ENCODE measurements at places on chromosomes 7 and 10. TPM values are rescaled to one million over a fixed set of nuclear protein-coding genes. Genes with fewer than 3 reads are reported as not detected.
A peak's percentile ranks its signal among the peaks of the same experiment; 100 is the strongest.

- no peaks in the 10 kb centered on the region for H3K4me1 ChIP-seq
- no peak for DNase-seq
- H3K27ac ChIP-seq = no peak overlapping the region
- no peaks in the 10 kb centered on the region for H3K36me3 ChIP-seq
Measured at GRCh38 chr7:17153536-17153935, 144.9 kb upstream of the AHR start.

DNA sequence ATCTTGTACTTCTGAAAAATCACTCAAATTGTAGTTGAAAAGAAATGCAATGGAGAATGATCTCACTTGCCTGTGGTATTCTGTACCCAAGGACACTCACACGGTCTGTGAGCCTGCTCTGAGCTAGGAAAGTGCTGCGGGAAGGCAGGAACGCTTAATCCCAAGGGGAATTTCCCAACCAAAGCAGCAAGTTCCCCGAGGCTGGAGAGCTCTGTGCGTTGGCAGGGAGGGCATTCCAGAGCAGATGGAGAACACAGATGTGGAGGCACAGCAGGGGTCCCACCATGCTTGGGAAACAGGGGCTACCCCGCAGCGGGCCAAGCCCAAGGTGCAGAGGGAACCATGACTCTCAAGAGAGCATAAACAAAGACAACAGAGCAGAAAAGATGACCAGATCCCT, 13.6 kb downstream of the SVIL start:
- no peak overlapping the region for H3K4me3 ChIP-seq
- peak; percentile 62 for DNase-seq
- peaks cover 26% of the 10 kb centered on the region for H3K4me1 ChIP-seq
- H3K27ac ChIP-seq = peak overlapping the region; percentile 23

GRCh38 chr10:777913-778479, 88.5 kb upstream of the DIP2C start:
- no peak overlapping the region for H3K27ac ChIP-seq
- H3K4me1 ChIP-seq = no peaks in the 10 kb centered on the region
- H3K4me3 ChIP-seq = no peak overlapping the region
- H3K27me3 ChIP-seq = no peaks in the 10 kb centered on the region
- no peaks in the 10 kb centered on the region for H3K36me3 ChIP-seq
- DNase-seq = no peak

GRCh38 chr10:12337453-12338372, 11.6 kb upstream of the CAMK1D start:
- H3K4me3 ChIP-seq = no peak overlapping the region
- H3K4me1 ChIP-seq = peaks cover 5% of the 10 kb centered on the region
- H3K36me3 ChIP-seq = no peaks in the 10 kb centered on the region
- no peaks in the 10 kb centered on the region for H3K27me3 ChIP-seq
- no peak for DNase-seq
- no peak overlapping the region for H3K27ac ChIP-seq

GRCh38 chr7:143936087-143937009, 1.3 kb downstream of the OR2F2 start:
- H3K4me1 ChIP-seq = no peaks in the 10 kb centered on the region
- H3K4me3 ChIP-seq = no peak overlapping the region
- no peaks in the 10 kb centered on the region for H3K27me3 ChIP-seq

- no peak for DNase-seq
- H3K4me3 ChIP-seq = no peak overlapping the region
- H3K4me1 ChIP-seq = peaks cover 5% of the 10 kb centered on the region
- H3K27ac ChIP-seq = peak overlapping the region; percentile 96
- H3K27me3 ChIP-seq = no peaks in the 10 kb centered on the region
Measured at GRCh38 chr7:42886893-42887505, 24.9 kb downstream of the C7orf25 start.

GRCh38 chr7:11513460-11513859, 318.5 kb downstream of the THSD7A start:
- no peak overlapping the region for H3K4me3 ChIP-seq
- DNase-seq = no peak
- H3K27ac ChIP-seq = no peak overlapping the region
- H3K4me1 ChIP-seq = no peaks in the 10 kb centered on the region

DNA sequence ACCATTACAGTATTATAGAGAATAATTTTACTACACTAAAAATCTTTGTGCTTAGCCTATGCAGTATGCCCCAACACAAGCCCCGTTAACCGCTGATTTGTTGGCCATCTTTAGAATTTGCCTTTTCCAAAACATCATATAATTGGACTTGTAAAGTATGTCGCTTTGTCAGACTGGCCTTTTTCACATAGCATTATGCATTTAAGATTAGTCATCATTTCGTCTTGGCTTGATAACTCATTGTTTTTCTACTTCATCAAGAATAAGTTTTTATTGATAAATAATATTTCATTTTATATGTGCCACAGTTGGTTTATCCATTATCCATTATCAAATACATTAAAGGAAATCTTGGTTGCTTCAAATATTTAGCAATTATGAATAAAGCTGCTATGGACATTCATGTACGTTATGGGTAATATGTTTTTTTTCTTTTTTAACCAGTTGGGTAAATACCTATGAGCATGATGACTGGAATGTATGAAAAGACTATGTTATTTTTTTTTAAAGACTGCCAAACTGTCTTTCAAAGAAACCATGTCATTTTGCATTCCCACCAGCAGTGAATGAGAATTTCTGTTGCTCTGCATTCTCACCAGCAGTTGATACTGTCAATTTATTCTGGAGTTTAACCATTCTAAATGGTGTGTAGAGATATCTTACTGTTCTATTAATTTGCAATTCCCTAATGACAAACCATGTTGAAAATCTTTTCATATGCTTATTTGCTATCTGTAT, 273.1 kb upstream of the KCND2 start:
- no peak for DNase-seq
- no peaks in the 10 kb centered on the region for H3K4me1 ChIP-seq
- H3K4me3 ChIP-seq = no peak overlapping the region
- no peaks in the 10 kb centered on the region for H3K27me3 ChIP-seq
- no peaks in the 10 kb centered on the region for H3K36me3 ChIP-seq

DNA sequence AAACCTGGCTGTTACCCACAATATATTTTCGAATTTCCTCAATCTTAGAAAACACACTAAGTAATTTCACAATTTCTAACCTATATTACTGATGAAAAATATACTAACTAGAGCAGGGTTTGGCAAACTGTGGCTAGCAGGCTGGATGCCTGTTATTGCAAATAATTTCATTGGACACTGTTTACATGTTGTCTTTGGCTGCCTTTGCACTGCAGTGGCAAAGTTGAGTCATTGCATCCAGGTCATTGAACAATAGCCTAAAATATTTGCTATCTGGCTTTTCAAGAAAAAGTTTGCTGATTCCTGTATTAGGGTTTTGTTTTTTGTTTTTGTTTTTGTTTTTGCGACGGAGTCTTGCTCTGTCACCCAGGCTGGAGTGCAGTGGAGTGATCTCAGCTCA, 47.2 kb downstream of the KIF11 start:
- H3K4me1 ChIP-seq = no peaks in the 10 kb centered on the region
- H3K27ac ChIP-seq = no peak overlapping the region
- no peaks in the 10 kb centered on the region for H3K36me3 ChIP-seq
- H3K4me3 ChIP-seq = no peak overlapping the region
- no peaks in the 10 kb centered on the region for H3K27me3 ChIP-seq

DNA sequence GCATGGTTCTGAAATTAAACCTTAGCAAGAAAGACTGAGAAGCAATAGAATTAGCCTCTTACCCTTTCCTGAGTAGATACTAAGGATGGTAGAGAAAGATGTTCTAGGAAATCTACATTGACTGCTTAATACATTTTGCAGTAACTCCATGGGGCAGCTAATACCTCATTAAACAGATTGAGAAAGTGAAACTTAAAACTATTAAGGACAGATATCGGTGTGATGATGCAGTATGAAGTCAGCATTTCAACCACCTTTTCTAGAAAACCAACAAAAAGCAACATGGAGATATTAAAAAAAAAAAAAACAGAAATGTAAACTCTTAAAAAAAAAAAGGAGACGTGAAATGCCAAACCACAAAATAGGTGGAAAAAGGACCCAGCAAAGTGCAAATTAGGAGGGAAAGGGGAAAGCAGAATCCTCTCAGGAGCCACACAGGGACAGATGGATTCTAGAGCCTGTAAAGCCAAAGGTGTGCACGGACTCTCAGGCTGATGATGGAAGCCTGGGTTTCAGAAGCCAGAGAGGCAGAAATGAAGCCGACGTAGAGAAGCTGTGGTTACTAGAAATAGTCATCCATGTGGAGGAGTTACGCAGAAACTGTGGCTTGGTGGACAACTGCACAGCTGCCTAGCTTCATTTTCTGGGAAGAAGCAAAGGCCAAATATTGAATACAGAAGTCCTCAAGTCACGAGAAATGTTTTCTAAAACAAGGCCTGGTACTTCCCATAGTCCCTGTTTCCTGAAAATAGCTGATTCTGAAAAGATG, 38.1 kb upstream of the GPR141 start:
- peaks cover 5% of the 10 kb centered on the region for H3K4me1 ChIP-seq
- no peak overlapping the region for H3K27ac ChIP-seq
- no peaks in the 10 kb centered on the region for H3K27me3 ChIP-seq
- no peaks in the 10 kb centered on the region for H3K36me3 ChIP-seq
- no peak overlapping the region for H3K4me3 ChIP-seq

- H3K4me1 ChIP-seq = peaks cover 11% of the 10 kb centered on the region
- DNase-seq = peak; percentile 99
- H3K27me3 ChIP-seq = no peaks in the 10 kb centered on the region
- H3K36me3 ChIP-seq = no peaks in the 10 kb centered on the region
Measured at GRCh38 chr10:130190055-130190736, 54.0 kb downstream of the GLRX3 start.

DNA sequence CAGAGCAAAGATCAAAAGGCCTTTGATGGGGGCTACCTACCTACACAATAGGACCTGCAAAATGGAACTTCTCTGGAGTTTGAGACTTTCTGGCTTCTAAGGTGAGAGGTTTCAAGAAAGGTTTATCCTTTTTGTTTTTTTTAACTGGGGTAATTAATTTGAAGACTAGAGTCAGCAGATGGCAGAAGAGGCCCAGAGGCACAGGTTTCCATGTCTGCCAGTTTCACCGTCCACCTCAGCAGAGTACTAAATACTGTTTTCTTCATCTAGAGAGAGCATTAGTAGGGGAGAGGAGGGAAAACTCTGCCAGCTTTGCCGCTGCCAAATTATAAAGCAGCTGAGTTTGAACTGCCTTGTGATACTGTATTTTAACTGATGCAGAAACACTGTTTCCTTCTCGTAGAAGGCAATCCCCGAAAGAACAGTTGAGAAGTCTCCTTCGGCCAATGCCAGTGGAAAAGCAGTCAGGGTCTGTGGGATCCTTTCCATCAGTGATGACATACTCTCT, 138.7 kb downstream of the SLC25A13 start:
- no peak overlapping the region for H3K27ac ChIP-seq
- H3K4me1 ChIP-seq = no peaks in the 10 kb centered on the region
- DNase-seq = no peak
- H3K36me3 ChIP-seq = peaks cover 7% of the 10 kb centered on the region

GRCh38 chr7:90668992-90669391, 72.9 kb downstream of the CDK14 start:
- H3K36me3 ChIP-seq = no peaks in the 10 kb centered on the region
- no peak overlapping the region for H3K27ac ChIP-seq
- peaks cover 7% of the 10 kb centered on the region for H3K4me1 ChIP-seq
- H3K27me3 ChIP-seq = no peaks in the 10 kb centered on the region
- H3K4me3 ChIP-seq = no peak overlapping the region

DNA sequence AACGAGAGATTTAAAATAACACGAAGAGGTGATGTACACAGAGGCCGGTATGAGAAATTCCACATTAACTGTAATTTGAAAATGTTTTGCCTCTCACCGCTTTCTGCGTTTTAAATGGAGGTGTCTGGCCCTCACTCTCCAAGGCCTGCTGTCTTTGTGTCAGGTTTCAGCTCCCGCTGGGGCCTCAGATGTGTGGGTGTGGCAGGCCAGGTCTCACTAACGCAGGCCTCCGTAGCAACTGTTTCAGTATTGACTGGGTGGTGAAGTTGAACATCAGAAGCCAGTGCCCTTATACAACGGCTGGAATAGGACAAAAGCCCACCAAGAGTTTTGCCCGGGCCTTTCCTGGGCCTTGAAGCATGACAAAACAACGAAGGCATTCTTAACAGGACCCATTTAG, 303.1 kb downstream of the ADARB2 start:
- no peak overlapping the region for H3K4me3 ChIP-seq
- no peaks in the 10 kb centered on the region for H3K4me1 ChIP-seq
- H3K36me3 ChIP-seq = no peaks in the 10 kb centered on the region
- no peak for DNase-seq
- H3K27me3 ChIP-seq = no peaks in the 10 kb centered on the region
- no peak overlapping the region for H3K27ac ChIP-seq

GRCh38 chr10:90917238-90917967, 3.5 kb downstream of the ANKRD1 start:
- no peaks in the 10 kb centered on the region for H3K4me1 ChIP-seq
- no peak for DNase-seq
- H3K4me3 ChIP-seq = no peak overlapping the region
- H3K36me3 ChIP-seq = no peaks in the 10 kb centered on the region
- no peaks in the 10 kb centered on the region for H3K27me3 ChIP-seq
- H3K27ac ChIP-seq = no peak overlapping the region

The OIT3 gene
- total RNA-seq = 0.15 TPM

The AFAP1L2 gene
- 6.9 TPM for total RNA-seq

The SPDYE8 gene
- total RNA-seq = not detected

The HTR5A gene
- total RNA-seq = not detected

The ACTR3C gene
- total RNA-seq = 12.1 TPM

The PNLIP gene
- total RNA-seq = not detected

The PTCD1 gene
- total RNA-seq = 6.3 TPM

The FGL2 gene
- 22.3 TPM for total RNA-seq

The C1QL3 gene
- total RNA-seq = not detected

Measured in upper lobe of left lung (tissue), 6 donors.